ACHN (cell line): ENCODE measurements at places on chromosomes 6 and 20.
A peak's percentile ranks its signal among the peaks of the same experiment; 100 is the strongest.

GRCh38 chr20:19429538-19429937 is 217.1 kb downstream of the SLC24A3 start:
- DNase-seq = no peak

DNA sequence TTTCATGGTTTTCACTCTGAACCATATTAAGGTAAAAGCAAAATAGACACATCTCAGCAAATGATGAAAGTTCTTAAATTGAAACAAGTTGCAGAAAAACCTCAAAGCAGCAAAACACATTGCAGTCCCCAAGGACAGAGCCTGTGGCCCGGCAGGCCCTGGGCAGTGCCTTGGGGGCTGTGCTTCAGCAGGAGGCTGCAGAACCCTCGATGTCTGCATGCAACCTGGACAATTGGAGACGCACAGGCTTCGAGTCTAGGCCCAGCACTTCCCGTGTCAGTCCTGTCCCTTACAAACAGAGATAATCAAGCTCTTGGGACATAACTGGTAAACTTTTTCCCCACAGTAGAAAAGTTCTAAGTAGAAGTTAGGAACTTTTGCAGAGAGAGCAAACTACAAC is 9.2 kb downstream of the PYGB start:
- no peak for DNase-seq

- no peak for DNase-seq
These were observed 27.2 kb downstream of the VEGFA start for GRCh38 chr6:43796903-43797890.

DNA sequence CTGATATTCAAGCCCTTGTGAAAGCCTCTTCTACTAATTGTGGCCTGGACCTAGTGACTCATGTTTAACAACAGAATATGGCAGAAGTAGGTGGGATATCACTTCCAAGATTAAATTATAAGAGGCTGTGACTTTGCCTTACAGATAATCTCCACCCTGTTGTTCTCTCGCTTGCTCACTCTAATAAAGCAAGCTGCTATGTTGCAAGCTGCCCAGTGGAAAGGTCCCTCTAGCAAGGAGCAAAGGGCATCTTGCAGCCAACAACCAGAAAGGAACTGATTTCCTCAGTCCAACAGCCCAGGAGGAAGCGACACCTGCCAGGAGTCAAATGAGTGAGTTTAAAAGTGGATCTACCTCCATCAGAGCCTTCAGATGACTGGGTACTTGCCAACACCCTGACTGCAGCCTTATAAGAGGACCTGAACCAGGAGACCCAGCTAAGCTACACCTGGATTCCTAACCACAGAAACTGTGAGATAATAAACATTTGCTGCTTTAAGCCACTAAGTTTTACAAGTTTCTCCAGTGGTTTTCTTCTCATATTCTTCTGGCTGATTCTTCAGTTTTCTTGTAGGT is 112.6 kb downstream of the FRK start:
- DNase-seq = no peak

DNA sequence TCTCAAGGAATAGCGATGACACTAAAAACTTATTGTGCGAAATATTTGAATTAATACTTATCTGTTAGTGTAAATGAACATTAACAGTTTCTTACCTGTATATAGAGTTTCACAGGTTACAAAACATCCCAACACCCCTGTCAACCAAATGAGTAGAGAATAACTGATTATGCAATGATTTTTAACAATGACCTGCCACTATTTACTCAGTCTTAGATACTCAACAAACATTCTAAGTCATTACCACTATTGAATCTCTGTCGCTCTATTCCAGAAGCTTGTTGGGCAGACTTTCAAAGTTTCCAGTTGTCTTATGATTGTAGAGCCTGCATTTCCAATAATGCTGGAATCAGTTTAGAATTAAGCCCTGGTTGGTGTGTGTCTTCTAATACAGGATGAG is 85.5 kb downstream of the RNF182 start:
- DNase-seq = no peak

DNA sequence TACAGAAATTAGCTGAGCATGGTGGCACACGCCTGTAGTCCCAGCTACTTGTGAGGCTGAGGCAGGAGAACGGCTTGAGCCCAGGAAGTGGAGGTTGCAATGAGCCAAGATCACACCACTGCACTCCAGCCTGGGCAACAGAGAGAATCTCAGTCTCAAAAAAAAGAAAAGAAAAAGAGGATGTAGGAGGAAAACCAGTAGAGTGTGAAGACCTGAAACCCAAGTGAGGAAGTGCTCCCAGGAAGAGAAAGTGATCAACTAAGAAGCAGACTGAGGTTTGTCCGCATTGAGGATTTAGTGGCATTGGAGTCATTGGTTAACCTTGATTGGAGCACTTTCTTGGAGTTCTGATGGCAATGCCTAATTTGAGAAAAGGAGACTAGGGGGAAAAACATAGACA is 20.6 kb upstream of the TASP1 start:
- DNase-seq = no peak

DNA sequence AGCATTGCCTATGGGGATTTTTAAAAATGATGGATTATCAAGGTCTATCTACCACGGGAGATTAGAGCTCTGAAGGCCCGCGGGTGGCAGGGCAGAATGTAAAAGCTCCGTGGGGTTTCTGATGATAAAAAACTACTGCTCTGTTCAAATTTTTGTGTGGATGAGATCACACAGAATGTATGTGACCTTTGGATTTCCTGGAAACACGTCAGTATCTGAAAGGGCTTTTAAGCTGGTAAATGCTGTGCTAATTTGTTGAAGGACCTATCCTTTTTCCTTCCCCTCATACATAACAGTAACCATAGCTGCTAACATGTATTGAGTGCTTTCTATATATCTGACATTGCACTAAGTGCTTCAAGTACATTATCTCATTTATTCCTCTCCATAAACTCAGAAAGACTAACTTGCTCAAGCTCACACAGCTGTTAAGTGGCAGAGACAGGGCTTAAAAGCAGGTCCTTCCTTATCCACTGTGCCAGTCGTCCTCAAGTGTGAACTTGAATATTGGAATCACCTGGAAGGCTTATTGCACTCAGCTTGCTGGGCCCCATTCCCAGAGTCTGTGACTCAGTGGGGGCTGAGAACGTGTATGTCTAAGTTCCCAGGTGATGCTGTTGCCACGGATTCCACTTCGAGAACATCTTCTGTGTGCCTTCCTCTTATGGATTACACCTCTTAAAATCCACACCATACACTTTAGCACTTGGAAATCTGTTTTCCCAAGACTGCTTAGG is 1.9 kb upstream of the TMEM242 start:
- DNase-seq = no peak

GRCh38 chr6:121809211-121809610 is 373.8 kb downstream of the GJA1 start:
- no peak for DNase-seq

DNA sequence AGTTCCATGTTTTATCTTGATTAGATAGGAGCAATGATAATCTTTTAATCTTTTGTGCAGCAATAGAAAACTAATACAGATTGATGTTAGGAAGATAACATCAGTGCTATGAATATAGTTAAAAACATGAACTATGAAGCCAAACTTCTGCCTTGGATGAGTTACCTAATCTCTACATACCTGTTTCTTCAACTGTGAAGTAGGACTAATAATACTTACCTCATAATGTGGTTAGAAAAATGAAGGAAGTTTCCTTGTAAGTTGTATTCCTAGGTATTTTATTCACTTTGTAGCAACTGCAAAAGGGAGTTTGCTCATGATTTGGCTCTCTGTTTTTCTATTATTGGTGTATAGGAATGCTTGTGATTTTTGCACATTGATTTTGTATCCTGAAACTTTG is 111.9 kb downstream of the FRK start:
- no peak for DNase-seq

DNA sequence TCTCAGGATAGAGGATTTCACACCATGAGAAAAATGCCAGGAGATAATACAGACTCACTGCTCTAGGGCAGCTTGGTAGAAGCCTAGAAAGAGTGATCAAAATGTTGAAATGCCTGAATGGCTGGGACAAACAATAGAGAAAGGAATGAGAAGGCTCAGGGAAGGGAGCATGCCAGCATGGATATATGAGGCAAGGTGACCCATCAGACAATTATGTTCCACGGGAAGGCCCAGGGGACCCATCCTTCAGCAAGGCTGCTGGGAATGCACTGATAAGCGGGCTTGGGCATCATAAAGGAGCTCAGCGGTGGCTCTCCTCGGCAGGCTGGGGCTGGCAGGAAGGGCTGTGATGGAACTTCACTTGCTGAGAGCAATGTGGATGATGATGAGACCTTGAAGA is 12.2 kb downstream of the HEBP2 start:
- DNase-seq = no peak

DNA sequence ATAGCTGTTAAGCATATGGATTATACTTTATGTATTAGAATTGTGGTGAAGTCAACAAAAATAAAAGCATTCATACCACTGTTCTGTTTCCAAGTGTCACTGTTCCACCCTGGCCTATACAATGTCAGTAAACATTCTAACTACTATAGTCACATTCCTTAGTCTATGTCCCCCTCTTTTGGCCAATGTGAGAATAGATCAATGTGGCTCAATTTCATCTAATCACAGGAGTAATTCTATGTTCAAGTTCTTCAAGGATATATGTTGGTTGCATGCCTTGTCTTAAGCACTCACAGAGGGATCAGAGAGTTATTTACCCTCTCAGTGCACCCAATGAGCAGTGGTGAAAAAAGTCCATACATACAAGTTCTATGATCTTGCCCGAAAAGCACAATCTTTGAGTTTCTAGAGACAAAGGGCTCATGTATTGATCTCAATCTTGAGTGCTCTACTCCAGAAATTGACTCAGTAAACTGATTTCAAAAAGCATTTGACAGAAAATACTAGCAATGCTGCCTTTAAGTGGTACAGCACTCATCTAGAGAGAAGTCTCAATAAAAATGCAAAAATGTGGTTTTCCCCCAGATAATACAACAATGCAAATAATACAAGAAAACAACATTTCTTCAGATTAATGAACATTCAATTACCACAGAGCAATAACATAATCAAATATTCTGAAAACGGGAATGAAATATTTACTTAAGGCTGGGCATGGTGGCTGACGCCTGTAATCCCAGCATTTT is 16.5 kb downstream of the SMLR1 start:
- DNase-seq = peak; percentile 22

DNA sequence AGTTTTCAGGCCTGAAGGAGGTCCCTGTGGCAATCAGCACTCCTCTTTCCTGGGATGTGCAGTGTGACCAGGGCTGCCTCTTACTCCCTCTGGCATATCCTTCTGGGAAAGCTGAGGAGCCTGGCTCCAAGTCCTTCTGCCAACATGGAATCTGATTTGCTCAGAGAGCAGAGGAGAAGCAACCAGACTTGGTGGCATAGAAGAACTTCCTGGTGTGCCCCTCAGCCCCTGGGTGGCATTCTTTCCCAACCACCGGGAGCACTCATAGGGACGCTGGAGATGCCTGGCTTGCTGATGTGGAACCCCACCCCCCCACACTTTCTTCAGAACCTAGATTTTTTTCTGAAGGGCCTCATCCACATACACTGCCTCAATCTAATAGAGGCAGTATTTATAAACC is 107.6 kb upstream of the TRAF3IP2 start:
- no peak for DNase-seq

GRCh38 chr6:24520929-24521546 is 26.3 kb downstream of the ALDH5A1 start:
- DNase-seq = peak; percentile 60

- no peak for DNase-seq
These were observed 12.1 kb downstream of the VEGFA start for GRCh38 chr6:43781941-43782704.

DNA sequence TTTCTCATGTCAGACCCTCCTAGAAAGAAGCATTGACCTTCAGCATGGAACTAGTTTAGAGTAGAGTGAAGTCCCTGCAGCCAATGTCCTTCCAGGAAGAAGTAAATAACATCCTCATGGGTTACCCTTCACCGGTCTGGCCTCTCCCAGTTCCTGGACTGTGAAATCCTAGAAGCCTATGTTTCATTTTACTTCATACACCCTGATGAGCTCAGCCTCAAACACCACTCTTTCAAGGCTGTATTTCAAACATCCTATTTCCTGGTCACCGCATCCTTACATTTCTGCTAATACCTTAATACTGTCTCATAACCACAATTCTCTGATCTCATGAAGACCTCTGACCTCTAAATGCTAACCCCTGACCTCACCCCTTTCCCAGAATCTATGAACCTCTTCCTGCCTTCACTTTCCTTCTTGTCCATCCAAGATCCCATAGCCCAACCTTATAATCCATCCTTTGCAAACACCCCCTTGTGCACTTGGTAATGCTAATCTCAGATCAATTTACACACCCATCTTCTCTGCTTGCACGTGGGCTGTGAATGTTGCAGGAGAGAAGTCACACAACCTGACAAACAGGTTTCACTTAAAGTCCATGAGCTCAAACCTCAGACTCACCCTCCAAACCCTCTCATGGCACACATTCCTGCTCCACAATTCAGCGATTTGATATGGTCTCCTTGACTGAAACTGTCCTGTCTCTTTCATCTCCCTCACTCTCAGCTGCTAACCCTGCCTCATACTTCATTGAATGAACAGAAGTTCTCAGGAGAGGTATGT is 30.2 kb downstream of the SLC2A10 start:
- no peak for DNase-seq

- DNase-seq = no peak
These were observed 171.6 kb upstream of the PHACTR1 start for GRCh38 chr6:12544821-12545565.

GRCh38 chr6:133699741-133700385 is 189.1 kb upstream of the TCF21 start:
- no peak for DNase-seq

DNA sequence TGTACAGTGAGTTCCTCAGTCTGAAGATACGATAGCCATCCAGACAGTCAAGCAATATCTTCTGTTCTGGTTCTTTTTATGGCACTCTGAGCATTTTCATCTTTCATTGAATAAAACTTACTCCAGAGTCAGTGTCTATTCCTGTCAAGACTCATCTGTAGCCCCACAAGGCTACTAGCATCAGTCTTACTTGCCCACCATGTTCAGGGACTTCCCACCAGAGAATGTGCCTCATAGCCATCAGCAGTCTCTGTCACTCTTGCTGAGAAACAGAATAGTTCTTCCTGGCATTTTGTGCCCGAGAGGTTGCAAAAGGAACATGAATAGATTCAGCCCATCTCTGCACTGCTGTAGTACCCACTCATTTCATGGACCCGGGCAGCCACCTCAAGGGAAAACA is 12.7 kb upstream of the DCBLD1 start:
- DNase-seq = no peak

- no peak for DNase-seq
These were observed 77.2 kb downstream of the THBS2 start for GRCh38 chr6:169176361-169176991.

- peak; percentile 67 for DNase-seq
These were observed 4.0 kb downstream of the SIM1 start for GRCh38 chr6:100460650-100461204.

- DNase-seq = no peak
These were observed 119.4 kb downstream of the JARID2 start for GRCh38 chr6:15365273-15365687.

- no peak for DNase-seq
These were observed 31.9 kb upstream of the JARID2 start for GRCh38 chr6:15213838-15214400.
